Naive B cell (primary cell): ENCODE measurements at places on chromosomes 3 and 15.

- no peak for DNase-seq
Observed at GRCh38 chr3:69718866-69719586, 20.2 kb upstream of the MITF start.

GRCh38 chr15:56754772-56755370 is 21.6 kb upstream of the ZNF280D start:
- no peak for DNase-seq

- DNase-seq: no peak
Observed at GRCh38 chr3:64229903-64230302, 4.6 kb upstream of the PRICKLE2 start.

- no peak for DNase-seq
Observed at GRCh38 chr3:126371096-126371705, 14.0 kb upstream of the KLF15 start.

- no peak for DNase-seq
Observed at GRCh38 chr3:194379651-194380050, 10.1 kb upstream of the LRRC15 start.

DNA sequence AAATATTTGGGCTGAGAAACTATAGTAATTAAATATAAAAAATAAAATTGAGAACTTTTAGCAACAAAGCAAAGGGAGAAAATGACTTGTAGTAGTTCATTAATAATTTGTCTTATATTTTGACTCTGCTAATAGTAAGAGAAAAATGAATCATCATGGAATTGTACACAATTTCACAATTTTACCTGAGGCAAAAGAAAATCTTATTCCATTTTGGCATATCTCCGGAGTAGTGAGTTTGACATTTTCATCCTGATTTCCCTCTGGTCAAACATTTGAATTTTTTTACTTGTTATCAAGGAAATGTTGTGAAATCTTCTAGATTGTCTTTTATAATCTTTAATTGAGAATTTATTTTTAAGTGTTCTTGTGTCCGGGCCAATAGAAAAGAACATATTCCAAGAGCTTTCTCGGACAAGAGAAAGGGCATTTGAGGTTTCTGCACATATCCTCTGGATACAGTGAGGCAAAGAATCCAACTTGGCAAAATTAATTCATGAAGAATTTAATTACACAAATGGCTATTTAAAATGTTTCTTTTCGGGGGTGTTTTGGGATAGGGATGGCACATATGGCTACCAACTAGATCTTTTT is 89.3 kb upstream of the IGSF10 start:
- no peak for DNase-seq

DNA sequence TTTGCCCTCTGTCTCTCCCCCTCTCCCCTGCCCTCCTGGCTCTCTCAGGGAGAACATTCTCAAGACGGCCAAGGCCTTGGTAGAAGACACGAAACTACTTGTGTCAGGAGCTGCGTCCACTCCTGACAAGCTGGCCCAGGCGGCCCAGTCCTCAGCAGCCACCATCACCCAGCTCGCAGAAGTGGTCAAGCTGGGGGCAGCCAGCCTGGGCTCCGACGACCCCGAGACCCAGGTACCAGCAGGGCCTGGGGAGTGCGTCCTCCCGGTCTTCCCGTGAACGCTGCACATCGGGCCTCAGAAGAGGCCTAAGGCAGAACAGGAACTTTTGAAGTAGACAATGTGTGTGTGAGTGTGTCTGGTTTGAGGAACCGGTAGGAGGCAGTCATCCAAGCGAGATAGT is 245.4 kb upstream of the TPM1 start:
- DNase-seq: no peak

DNA sequence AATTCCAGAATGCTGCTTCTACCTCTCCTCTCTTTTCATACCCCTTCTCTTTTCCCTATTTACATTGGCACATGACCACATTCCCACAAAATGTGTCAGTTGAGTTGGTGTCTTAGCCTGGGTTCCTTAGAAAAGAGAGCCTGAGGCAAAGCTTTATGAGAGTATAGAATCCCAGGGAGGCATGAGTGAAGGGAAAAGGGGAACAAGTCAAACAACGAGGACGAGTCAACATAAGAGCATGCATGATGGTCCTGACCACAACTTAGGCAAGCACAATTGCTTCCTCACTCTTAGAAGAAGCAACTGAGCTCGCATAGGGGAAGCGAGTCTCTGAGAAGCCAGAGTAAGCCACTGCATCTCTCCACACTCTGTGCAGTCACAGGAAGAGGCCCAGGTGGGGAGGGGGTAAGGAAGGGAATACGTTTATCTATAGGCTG is 15.4 kb upstream of the ZNF774 start:
- no peak for DNase-seq

DNA sequence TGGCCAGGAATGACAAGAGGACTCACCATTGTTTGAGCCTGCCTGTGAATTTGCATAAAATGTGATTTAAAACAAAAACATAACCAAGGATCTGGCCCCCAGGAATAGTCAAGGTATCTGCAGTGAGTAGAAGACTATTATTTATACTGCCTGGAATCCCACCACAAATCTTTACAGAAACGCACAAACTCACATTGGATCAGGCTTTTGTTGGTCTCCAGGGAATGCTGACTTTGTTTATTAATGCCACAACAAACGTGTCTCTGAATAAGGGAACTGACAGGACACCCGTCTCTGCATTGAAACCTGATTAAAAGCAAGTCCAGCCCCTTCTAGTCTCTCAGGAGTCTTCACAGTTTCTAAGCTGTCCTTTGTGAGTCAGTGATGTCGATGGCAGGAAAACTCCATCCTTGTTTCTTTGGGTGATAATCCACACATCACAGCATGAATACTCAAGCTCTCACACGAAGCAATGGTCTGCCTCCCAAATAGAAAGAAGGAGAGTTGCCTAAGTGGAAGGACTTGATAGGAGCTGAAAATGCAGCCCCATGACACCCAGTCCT is 37.7 kb downstream of the CLDN18 start:
- DNase-seq: no peak

DNA sequence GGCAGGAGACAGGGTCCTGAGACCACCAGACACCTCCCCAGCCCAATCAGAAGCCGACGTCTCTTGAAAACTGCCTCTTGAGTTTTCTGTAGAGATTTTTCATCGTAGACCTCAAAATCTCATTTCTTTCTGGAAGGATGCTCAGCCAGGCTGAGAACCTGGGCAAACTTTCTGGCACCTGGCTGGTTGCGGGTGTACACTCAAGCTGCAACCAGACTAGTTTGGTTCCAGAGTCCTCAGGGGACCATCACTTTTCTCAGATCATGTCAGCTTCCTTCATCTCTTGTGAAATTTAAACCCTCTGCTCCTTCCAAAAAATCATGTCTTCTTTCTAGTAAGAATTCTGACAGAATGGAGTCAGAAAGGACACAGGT is 45.1 kb downstream of the CMTM7 start:
- no peak for DNase-seq

GRCh38 chr3:10977892-10978510 is 14.5 kb upstream of the SLC6A1 start:
- DNase-seq: no peak
